ENCODE measurements at places on chromosomes 12 and 14.

DNA sequence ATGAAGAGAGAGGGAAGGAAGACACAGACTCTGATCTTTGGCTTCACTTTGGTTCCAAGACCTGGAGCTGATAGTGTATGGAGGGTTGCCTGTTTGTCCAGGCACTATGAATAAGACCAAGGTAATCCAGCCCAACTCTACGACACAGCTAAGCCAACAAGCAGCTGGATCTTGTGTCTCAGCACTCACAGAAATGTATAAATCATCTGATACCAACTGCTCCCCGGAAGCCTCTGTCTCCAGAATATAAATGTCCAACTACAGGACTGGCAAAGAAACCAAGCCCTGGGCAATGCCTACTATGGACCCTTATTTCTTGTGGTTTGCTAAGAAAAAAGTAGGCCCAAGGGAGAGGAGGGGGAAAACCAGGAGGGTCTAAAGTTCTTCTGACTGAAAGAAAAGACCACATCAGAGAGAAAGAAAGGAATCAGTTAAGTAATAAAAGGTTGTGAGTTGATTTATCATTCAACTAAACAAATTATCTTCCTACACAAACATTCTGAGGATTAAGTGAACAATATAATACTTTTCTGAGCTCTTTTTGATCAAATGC lies 204.0 kb downstream of the DAD1 start:
- no peak for DNase-seq

GRCh38 chr12:106205208-106206069 lies 42.4 kb downstream of the CKAP4 start:
- DNase-seq: peak; percentile 16

- DNase-seq: peak; percentile 50
These were observed 165.8 kb upstream of the SYT1 start for GRCh38 chr12:78698747-78699146.

DNA sequence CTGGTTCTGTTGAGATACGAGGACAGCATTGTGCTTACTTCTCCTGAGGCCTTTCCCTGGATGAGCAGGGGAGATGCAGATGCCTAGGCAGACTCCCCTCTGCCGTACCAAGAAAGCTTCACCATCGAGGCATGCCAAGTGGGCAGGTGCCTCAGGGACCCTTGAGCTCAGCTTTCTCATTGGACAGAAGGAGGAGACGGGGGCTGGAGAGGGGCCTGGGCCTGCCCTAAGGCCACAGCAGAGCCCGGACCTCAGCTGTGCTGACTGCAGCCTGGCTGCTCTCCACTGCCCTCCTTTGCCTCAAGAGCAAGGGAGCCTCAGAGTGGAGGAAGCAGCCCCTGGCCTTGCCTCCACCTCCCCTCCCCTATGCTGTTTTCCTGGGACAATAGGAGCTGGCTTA lies 23.4 kb downstream of the SERPINA1 start:
- no peak for DNase-seq

GRCh38 chr12:96462571-96463280 lies 26.7 kb upstream of the CFAP54 start:
- DNase-seq: no peak

GRCh38 chr12:69903548-69903947 lies 78.5 kb downstream of the MYRFL start:
- DNase-seq: no peak

- DNase-seq: no peak
These were observed 162.5 kb upstream of the PDE3A start for GRCh38 chr12:20205854-20206253.

DNA sequence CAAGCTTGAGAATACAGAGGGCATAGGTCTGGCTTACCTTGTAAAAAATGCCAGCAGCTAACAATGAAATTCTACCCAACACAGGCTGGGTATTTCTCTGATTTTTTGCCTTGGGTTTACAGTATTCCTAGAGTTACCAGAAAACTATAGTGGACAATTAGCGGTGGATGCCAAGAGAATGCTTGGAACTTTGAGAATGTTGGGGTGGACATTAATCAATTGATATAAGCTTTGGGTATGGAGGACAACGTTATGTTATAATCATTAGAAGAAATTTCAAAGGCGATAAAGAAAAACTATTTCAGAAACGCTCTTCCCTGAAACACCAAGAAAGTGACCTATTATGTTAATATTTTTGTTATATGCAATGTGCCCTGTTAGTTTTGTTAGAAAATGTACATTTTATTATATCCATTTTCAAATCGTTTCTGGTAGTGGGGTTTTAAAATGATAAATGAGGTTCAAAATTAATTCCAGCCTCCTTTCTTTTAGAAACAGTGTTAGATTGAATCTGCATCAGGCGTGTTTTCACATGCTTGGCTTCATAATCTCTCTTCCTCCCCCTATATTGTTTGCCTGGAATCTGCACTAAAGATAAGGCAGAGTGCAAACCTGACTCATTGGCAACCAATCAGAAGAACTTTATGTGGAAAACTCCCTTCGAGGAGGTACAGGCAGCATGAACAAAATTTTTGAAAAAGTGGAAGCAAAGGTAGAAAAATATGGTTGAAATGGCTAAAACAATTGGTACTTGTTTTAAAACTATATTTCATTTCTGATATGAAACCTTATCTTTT lies 1.4 kb upstream of the PTPRQ start:
- DNase-seq: no peak
